ENCODE measurements at places on chromosomes 3 and 15. TPM values are rescaled to one million over a fixed set of nuclear protein-coding genes. Genes with fewer than 3 reads are reported as not detected.

GRCh38 chr3:185995352-185995751 is 57.5 kb upstream of the TRA2B start:
- no peak for DNase-seq

DNA sequence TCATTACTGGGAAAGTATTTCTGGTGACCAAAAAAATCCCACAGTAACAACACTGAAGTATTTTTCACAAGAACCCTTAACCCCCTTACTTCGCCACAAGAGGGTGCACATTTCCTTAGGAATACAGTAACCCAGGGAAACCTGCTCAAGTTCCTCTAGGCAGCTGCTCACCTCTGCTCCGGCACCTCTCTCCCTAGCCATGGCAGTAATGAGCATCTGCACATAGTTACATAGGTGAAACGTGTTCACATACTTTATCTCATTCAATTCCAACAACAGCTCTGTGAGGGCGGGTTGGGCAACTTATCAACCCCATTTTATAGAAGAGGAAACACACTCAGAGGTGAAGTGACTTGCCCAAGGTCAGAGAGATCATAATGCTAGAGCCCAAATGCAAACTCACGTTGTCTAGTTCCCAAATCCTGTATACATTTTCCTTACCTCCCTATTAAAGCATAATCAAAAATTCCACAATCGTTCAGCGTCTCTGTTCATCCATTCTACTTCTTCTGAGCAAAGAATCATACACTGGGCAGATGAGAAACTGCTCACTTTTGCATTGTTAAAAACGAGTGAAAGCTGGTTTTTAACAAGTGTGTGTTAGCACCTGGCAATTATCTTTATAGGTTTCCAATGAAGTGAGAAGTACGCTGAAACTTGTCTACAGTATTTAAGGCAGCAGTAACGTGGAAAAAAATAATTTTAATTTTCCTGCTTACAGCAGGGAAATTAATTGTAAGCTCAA is 90.7 kb downstream of the IGF2BP2 start:
- peak; percentile 40 for DNase-seq

DNA sequence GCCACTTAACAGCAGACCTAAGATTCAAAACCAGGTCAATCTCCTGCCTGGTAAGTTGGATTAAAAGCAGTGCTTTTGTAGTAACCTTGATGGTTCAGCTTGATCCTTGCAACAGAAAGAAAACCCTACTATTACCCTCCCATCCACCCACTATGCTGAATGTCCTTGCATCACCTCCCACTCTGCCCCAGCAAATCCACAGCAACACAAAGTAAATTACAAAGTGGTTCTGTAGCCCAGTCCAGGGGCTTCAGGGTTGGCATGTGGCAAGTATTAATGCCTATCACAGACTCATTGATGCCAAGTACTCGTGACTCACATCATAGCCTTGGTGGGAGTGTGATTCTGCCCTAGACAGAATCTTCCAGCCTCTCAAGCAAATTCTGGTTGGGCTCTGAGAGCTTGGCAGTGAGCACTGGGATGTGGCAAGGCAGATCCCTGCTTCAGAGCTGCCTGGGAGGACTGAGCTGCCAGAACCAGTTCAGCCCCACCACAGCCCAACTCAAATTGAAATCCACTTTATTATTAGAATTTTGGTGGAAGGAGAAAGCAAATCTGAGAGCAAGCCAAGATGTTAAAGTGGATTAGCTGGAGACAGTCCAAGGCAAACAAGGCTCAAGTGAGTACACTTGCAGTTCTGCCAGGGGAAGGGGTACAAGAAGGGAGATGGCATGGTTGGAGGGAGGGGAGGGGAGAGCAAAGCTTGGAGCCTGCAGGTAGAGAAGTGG is 225.8 kb upstream of the UMPS start:
- no peak for DNase-seq

PXYLP1 gene
- total RNA-seq, result 10.1 TPM

All from tibial nerve (tissue), 4 donors.